ELR (cell line): ENCODE measurements at places on chromosomes 5 and 9.

GRCh38 chr9:70422371-70423043 is 8.1 kb upstream of the KLF9 start:
- DNase-seq, result no peak

GRCh38 chr5:9239071-9239470 is 306.8 kb downstream of the SEMA5A start:
- DNase-seq, result peak; percentile 58

- no peak for DNase-seq
Observed at GRCh38 chr5:167773668-167774301, 517.7 kb upstream of the WWC1 start.

DNA sequence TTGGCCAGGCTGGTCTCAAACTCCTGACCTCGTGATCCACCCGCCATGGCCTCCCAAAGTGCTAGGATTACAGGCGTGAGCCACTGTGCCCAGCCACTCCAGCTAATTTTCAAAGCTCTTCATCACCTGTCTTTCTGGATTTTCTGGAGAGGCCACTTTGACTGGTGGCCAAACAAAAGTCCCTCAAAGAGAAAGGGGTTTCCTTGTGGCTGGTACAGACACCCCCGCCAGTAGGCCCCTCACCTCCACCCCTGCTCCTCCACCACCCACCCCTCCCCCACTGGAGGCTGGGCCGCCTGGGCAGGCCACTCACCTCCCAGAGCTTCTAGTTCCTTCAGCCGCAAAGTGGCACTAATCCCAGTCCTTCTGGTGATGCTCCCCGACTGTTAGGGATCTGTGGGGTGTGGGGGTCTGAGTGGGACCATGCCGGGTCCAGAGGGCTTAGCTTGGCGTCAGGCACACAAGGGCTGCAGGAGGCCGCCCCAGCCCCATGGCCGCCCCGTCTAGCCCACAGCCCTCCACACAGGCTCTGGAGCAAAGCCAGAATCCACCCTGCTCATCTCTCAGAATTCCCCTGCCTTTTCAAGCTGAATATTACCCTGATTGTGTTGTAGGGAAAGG is 182.0 kb upstream of the IER5L start:
- no peak for DNase-seq

DNA sequence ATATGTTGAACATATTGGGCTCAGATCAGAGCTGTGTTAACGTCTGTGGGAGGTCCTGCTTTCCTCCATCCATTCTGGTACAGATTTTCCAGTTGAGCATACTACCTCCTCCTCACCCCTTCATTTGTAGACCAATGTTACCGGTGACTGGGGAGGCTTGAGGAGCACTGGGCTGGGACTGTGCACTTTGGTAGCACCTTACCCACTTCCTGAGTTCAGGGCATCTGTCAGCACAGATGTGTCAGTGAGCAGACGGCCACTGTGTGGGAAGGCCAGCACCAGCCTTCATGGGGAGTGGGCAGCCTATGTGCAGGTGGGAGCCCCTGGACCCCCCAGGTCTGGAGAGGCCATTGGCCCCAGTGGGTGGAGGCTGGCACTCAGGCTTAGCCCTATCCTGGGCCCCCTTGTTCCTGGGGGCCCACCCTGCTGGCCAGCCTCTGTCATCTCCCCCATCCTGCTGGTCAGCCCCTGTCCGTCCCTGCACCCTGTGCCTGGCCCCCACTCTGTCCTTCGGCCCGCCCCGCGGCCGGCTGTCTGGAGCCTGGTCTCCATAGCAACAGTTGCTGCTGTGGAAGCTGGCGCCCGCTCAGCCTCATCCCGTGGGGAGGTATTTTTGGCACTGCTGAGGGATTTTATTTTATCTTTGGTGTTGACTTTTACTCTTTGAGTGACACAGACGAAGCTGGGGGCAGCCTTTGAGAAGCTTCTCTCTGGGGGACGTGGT is 21.3 kb downstream of the WNK2 start:
- no peak for DNase-seq

DNA sequence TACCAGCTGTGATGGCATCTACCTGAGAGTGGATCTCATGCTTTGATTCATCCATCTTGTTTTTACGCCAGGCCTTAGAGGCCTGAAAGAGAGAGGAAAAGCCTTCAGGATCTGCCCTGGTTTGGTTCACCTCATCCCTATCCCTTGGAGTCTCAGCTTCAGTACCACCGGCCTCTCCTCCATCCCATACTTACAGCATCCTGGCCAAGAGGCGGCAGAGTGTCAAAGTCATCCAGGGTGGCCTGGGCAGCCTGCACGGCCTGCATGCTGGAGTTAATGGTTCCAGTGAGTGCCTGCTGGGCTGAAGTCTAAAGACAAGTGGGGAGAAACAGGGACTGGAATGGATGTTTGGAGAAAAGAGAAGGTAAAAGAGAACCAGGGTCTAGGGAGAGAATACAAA is 12.4 kb downstream of the TLN1 start:
- DNase-seq, result no peak

GRCh38 chr9:22049411-22049810 is 40.3 kb upstream of the CDKN2B start:
- peak; percentile 60 for DNase-seq

GRCh38 chr5:116554764-116555163 is 19.9 kb downstream of the SEMA6A start:
- no peak for DNase-seq
